Pancreas (tissue), 10 donors: ENCODE measurements at places on chromosomes 13 and 19. TPM values are rescaled to one million over a fixed set of nuclear protein-coding genes. Genes with fewer than 3 reads are reported as not detected.

PNPLA6 gene
- 35.0 TPM for total RNA-seq

DHRS12 gene
- total RNA-seq: 20.4 TPM

IGFL4 gene
- 0.15 TPM for total RNA-seq

IFT88 gene
- total RNA-seq: 5.0 TPM

CBY2 gene
- not detected for total RNA-seq

ACER1 gene
- total RNA-seq: not detected

FGF14 gene
- 0.42 TPM for total RNA-seq

NMRK2 gene
- not detected for total RNA-seq

CAPS gene
- 16.9 TPM for total RNA-seq
